Right ventricle myocardium inferior (tissue), 1 donor: ENCODE measurements at places on chromosomes 16 and 17. TPM values are rescaled to one million over a fixed set of nuclear protein-coding genes. Genes with fewer than 3 reads are reported as not detected.

GRCh38 chr17:50844117-50844700 lies 8.8 kb downstream of the WFIKKN2 start:
- no peak for DNase-seq

DNA sequence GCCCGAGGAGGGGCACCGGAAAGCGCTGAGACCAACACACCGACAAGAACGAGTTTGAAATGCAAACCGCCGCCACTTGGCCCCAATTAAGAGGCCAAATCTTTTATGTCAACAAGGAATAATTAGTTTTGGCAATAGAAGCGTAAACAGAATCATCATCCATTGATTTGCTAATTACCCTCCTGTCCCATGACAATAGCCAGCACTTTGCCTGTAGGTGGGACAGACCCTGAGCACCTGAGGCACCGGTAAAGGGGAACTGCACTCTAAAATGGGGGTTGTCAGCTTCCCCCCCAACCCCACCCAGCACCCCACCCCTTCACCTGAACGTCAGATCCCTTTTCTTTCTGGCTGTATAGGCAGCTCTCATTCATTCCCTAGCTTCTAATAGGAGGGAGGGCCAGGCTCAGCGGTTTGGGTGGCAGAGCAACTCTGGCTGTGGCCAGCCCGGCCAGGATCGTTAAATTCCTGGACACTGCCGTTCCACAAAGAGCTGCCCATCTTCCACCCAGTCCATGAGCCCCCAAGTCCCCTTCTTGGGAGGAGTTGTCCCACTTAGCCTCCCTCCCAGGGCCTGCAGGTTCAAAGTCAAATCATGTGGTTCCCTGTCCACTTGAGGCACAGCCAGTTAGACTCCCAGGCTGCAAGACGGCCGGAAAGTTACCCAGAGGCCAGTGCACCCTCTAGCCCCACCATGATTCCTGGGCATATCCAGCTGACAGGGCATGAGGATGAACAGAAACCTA lies 45.8 kb downstream of the WNT3 start:
- DNase-seq: no peak

The AOC2 gene
- total RNA-seq: 0.43 TPM

- DNase-seq: no peak
Observed at GRCh38 chr17:78559749-78560368, 17.3 kb downstream of the DNAH17 start.

The DOK4 gene
- 8.4 TPM for total RNA-seq

DNA sequence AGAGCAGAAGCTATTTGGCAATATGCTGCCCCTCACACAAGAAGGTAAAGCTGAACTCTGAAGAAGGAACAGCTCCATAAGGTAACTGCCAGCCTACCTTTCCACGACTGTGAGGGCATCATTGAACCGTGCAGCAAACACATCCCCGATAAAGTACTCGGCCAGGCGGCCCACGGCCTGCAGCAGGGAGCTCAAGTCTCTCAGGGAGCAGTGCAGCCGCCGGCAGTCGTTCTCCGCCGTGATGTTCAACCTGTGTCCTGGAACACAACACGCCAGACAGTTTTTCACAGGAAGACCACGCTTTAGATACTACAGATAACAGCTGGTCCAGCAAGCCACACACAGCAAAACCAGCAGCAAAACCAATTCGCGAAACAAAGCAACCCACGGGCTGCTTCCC lies 62.1 kb upstream of the GSG1L start:
- no peak for DNase-seq

- DNase-seq: no peak
Observed at GRCh38 chr16:51524555-51525373, 373.7 kb upstream of the SALL1 start.

The CDH1 gene
- total RNA-seq: not detected

DNA sequence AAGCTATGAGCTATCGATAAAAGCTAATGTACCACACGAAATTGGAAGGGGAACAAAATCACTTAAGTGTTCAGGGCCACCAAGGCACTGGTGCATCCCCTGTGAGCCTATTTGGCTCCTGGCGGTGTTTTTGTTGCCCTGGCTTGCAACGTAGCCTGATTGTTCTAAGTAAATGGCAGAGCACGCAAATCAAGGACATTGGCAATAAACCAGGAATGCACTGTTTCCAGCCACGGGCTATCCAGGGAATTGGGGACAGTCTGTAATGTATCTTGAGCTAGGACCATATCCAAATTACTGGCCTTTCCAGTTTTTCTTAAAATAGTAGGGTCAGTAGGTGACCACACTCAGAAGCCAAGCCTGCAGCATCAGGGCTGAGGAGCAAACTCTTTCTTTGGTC lies 734.0 kb downstream of the MAF start:
- no peak for DNase-seq

The FAM83G gene
- 2.7 TPM for total RNA-seq

The YBX2 gene
- 0.81 TPM for total RNA-seq

The LRRC37B gene
- 3.2 TPM for total RNA-seq
